ENCODE measurements at places on chromosomes 3 and 15.

- DNase-seq, result no peak
Observed at GRCh38 chr15:54026891-54027290, 48.6 kb downstream of the UNC13C start.

GRCh38 chr3:53236112-53236841, 19.5 kb downstream of the TKT start:
- DNase-seq, result no peak

GRCh38 chr15:58568157-58568571, 136.4 kb downstream of the LIPC start:
- peak; percentile 17 for DNase-seq

GRCh38 chr3:27990324-27990723, 251.1 kb upstream of the CMC1 start:
- no peak for DNase-seq

- DNase-seq, result no peak
Observed at GRCh38 chr3:121916189-121916588, 22.0 kb downstream of the SLC15A2 start.

- DNase-seq, result peak; percentile 75
Observed at GRCh38 chr3:169457807-169458697, 205.5 kb downstream of the MECOM start.

DNA sequence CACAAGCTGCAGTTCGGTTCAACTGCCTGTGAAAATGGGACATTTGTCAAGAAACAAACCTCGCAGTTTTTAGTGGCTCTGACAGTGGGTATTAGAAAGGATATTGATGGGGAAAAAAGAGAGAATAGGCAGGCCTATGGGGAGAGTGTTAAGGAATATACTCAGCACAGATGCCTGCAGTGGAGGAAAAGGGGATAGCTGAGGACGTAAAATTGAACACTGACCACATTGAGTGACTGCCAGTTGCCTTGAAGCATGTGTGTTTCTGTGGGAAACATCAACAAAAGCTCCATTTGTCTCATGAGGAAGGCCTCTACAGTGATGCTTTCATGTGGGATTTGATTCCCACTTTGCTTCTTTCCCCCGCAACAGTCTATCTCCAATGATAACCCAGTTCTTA, 1042.1 kb downstream of the TUSC7 start:
- DNase-seq, result no peak

DNA sequence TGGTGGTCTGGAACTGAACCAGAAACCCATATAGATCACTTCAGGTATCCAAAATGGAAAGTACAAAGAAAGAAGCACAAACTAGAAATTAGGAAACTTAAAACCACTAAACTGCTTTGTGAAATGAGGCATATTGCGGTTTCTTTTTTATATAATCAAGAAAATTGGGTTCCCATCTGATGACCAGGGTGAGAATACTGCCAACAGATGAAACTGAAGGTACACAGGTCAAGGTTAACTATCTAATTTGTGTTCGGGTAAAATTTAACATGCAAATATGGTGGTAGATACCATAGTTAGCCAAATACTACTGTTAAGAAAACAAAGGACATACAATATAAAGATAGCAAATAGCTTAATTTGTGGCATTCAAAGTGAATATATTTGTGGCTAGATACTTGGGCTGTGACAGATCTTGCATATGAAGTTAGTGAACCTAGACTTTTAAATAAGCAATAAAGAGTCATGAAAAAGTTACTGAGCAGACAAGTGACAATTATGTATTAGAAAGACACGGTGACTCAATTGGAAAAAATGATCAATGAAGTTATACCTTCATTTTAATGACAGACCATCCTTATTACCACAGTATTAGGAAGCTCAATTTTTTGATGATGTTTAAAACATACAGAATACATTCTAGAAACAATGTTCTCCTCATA, 127.4 kb downstream of the NR2E3 start:
- DNase-seq, result no peak

DNA sequence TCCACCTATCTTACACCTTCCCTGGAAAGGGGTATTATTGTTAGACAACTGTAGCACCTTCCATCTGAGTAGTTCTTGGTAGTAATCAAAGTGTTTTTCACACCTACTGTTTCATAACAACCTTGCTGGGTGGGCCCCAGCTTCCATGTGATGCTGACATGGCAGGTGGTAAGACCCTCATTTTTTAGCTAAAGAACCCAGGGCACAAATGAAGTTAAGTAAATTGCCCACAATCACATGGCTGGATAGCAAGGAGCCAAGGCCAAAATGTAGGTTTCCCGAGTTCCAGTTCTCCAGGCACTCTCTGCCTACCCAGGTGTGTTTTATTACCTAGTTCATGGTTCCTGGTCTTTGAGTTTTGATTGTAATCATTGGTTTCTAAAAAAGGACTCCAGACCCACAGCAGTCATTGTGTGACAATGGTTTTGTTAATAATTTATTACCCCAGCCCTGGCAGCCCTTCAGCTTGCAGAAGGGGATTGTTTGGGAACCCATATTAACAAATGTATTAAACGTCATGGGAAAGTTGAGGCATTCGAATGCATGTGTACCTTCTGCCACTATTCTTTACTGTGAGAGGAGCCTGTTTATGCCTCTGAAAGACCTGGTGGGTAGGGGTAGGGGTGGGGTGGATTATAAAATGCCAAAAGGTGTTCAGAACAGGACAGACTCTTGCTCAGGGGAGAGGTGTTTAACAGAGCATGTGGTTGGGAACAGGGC, 222.2 kb upstream of the BHLHE40 start:
- DNase-seq, result no peak

DNA sequence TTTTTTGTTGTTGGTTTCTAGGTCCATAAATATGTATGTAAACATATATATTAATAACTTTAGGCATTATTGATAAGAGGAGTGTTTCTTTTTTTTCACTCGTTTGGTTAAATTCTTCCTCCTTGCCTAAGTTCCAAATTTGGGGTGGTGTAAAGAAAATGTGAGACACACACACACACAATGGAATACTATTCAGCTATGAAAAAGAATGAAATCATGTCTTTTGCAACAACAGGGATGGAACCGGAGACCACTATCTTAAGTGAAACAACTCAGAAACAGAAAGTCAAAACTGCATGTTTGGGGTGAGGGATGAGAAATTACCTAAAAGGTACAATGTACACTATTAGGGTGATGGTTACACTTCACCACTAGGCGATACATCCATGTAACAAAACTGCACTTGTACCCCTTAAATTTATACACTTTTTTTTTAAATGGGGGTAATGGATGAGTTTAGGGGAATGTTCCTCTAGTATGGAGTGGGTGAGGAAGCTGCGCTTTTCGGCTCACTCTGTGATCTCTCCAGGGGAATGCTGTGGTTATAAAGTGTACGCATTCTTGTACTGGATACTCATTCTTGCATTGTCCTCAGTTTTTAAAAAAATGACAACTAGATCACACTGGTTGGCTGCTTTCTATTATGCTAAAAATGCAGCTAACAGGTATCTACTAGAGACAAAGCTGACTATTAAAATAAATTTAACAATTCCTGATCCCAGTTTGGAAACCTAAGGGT, 50.8 kb upstream of the PPARG start:
- DNase-seq, result no peak

DNA sequence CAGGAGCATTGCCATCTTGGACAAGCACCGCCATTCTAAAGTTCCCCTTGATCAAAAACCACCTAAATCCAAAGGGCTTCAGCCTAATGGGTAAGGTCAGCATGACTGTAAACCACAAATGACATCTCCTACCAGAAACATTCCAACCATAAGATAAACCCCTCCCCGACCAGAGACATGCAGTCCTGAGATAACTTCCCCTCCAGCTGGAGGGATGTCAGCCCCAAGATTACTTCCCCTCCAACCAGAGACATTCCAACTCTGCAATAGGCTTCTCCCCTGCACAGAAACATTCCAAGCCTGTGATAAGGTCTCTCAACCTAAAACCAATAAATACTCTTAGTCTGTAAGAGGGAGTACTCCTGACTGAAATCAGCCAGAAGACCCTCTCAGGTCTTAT, 62.7 kb upstream of the DNAJC19 start:
- no peak for DNase-seq

DNA sequence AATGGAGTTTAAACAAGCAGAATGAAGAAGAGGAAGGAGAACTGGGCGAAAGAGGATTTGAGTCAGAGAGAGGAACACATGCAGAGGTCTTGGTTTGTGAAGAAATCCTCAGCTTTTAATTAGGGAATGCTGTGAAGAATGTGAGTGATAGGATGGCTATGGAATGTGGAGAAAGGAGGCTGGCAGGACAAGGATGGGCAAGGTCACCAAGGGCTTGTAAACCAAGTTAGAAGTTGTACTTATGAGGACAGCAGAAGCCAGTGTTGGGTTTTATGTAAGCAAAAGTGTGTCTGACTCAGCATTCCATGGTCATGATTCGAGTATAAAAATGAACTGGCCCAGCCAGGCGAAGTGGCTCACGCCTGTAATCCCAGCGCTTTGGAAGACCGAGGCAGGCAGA, 60.0 kb upstream of the IL12A start:
- DNase-seq, result no peak

GRCh38 chr3:180594631-180595558, 7.1 kb upstream of the TTC14 start:
- DNase-seq, result peak; percentile 80

DNA sequence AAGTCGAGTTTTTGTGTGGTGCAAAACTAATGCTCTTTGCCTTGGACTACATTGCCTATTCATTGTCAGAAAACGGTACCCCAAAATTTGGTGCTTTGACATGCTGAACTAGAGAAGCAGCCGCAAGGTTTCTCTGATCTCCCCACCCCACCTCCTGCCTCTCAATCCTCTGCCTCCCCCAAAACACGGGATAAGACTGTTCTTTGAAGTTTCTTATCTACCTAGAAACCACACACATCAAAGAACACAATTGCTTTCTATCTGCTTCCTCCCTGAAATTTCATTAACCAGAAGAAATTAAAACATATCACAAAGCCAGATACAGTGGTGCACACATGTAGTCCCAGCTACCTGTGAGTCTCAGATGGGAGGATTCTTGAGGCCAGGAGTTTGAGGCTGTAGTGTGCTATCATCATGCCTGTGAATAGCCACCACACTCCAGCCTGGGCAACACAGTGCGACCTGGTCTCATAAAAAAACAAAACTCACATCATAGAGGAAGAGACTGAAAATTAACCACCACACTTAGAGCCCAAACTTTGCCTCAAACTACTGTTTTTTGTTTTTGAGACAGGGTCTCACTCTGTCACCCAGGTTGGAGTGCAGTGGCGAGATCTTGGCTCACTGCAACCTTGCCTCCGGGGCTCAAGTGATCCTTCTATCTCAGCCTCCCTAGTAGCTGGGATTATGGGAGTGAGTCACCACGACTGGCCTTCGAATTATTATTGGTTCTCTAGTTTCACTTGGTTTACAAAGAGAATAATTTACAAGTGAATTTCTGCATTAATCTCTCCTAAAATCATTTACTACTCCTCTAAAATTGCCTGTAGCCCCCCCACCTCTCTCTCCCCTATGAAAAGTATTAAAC, 2.7 kb upstream of the PCNP start:
- no peak for DNase-seq

DNA sequence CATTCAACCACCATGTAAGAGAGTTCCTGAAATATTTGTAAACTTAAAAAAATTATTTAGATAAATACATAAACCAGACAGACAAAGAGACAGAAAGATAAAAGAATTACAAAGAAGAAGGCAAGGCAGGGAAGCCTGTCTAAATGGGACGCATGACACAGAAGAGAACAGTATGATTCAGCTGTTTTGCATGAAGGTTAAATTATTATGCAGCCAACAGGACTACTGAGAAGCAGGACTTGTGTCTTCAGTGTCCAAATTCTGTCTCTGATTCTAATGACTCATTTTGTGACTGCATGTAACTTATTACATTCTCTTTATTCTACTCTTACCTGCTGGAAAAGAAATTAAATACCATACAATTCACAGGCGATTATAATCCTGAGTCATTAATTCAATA, 340.4 kb upstream of the KCNMB2 start:
- DNase-seq, result no peak

- DNase-seq, result no peak
Observed at GRCh38 chr15:39427705-39428104, 153.2 kb upstream of the THBS1 start.

DNA sequence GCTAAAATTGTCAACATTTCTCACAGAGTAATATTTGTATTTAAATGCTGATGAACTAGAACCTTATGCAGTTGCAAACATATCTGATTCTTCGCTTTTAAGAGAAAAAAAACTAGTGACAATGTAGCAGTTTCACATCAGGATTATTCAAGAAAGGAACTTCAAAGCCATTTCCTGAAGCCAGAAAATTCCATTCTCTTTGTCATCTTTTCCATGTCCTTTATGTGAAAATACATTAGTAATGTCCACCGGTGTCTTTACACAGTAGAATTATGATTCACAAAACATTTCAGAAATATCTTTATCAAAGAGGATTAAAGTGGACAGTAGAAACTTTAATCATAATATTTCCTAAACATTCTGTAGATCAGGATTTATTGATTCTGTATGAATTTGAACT, 12.7 kb upstream of the LXN start:
- DNase-seq, result no peak

GRCh38 chr3:120693439-120694171, 11.6 kb upstream of the HGD start:
- DNase-seq, result no peak

- no peak for DNase-seq
Observed at GRCh38 chr3:18481946-18482548, 56.9 kb upstream of the SATB1 start.

GRCh38 chr15:26097216-26097615, 234.1 kb upstream of the ATP10A start:
- no peak for DNase-seq

- no peak for DNase-seq
Observed at GRCh38 chr3:9912294-9912935, 4.5 kb upstream of the IL17RC start.

- no peak for DNase-seq
Observed at GRCh38 chr3:10361375-10361774, 40.5 kb upstream of the SEC13 start.

GRCh38 chr3:144968750-144969350, 997.2 kb downstream of the DIPK2A start:
- DNase-seq, result peak; percentile 49

GRCh38 chr3:3806092-3806491, 6.9 kb downstream of the LRRN1 start:
- no peak for DNase-seq

- no peak for DNase-seq
Observed at GRCh38 chr15:94970802-94971201, 739.4 kb downstream of the MCTP2 start.

DNA sequence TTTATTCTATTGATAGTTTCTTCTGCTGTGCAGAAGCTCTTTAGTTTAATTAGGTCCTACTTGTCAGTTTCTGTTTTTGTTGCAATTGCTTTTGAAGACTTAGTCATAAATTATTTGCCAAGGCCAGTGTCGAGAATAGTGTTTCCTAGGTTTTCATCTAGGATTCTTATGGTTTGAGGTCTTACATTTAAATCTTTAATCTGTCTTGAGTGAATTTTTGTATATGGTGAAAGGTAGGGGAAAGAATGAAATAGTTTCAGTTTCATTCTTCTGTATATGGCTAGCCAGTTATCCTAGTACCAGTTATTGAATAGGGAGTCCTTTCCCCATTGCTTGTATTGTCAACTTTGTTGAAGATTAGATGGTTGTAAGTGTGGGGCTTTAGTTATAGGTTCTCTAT, 10.6 kb upstream of the GCSAM start:
- DNase-seq, result no peak

GRCh38 chr3:49124991-49125670, 4.5 kb upstream of the USP19 start:
- DNase-seq, result no peak

GRCh38 chr15:83081256-83082014, 14.4 kb upstream of the BTBD1 start:
- no peak for DNase-seq

GRCh38 chr15:33639978-33640377, 328.3 kb upstream of the CHRM5 start:
- peak; percentile 28 for DNase-seq

GRCh38 chr3:152202976-152203626, 65.6 kb upstream of the MBNL1 start:
- no peak for DNase-seq

Data from NCI-H1417 (cell line).